Uterus (tissue), 4 donors: ENCODE measurements at places on chromosomes 2 and 18. TPM values are rescaled to one million over a fixed set of nuclear protein-coding genes. Genes with fewer than 3 reads are reported as not detected.
A peak's percentile ranks its signal among the peaks of the same experiment; 100 is the strongest.

The FAM210A gene
- total RNA-seq, result 13.8 TPM

The ITGA4 gene
- 4.4 TPM for total RNA-seq

The GKN1 gene
- not detected for total RNA-seq

The ABCB11 gene
- not detected for total RNA-seq

DNA sequence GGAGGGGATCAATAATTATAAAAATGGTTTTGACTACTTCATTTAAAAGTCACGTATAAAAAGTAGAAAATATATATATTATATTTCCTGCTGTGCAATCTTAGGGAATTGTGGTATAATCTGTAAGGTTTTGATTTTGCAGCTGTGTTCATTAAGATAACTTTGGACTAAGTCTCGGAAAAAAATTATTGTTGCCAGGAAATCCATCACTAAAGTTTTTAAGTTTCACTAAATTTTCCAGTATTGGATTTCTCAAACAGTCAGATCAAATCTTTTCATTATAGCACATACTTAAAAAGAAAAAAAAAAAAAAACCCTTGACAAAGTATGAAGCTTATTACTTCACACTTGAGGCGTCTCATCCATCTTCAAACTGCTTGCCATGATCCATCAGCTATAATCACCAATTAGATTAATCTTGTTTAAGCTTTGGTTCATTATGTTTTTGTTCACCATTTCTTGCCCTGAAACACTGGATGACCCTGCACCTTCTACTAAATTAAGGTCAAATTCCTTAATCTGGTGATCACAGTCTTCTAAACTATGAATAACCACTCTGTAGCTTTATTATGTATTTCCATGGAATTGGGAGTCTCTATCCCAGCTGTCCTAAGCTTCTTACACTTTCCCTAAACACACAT lies 326.6 kb upstream of the COL3A1 start:
- DNase-seq, result no peak

- DNase-seq, result no peak
These were observed 893.5 kb upstream of the ZEB2 start for GRCh38 chr2:145413261-145414030.

- DNase-seq, result no peak
These were observed 386.8 kb downstream of the XIRP2 start for GRCh38 chr2:167275046-167275445.

DNA sequence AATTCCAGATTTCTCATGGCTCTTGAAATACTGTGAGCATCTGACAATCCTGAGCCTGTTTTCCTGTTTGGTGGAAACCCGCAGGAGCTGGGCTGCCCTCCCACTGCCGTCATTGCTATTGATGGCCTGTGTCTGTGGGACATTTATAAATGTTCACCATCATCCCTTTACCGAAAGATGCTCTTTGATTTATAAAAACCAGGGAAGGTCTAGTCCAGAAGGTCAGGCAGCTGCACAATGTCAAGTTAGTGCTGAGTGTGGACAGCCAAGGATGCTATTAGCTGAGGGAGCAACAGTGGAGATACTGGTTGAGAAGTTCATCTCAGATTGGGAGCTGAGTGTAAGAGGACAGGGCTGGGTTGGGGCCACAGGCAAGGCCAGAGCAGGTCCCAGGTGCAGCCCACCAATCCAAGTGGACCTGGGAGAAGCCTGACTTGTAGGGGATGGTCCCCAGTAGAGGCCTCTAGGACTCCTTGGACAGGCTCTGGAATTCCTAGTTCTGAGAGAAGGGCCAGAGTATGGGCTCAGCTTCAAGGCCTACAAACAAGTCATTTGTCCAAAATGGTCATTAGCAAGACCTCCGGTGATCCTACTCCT lies 55.1 kb downstream of the COPS8 start:
- peak; percentile 82 for DNase-seq

DNA sequence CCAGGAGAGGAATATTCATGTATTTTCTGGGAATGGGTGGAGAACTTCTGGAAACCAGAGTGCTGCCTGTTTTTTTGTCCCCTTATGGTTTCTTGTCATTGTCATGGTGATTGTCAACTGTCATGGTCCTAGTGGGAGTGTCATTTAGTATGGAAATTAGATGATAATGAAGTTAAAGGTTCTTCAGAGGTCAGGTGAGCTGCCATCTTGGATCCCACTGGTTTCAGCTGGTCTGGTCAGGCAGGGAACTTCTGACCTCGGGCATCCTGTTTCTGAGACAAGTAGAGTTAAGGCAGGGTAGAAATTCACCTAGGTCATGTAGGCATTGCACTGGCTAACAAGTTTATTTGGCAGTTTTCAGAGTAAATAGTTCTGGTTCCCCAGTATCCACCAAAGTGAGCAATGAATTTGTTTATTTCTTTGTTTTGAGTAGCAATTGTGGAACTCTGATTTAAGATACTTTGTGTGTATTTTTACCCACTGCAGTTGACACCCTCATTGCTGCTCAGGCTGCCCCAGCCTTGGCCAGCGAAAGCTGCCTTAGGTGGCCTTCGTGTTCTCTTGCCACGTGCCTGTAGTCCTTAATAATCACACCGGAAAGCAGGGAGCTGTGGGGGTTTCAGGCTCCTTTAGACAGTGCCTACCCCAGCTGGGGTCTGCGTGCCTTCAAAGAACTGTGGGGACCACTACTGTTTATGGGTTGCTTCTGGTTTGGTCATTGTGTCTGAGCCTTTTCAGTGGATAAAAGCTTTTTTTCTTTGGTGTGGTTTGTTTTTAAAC lies 48.7 kb downstream of the NCK2 start:
- DNase-seq, result no peak

DNA sequence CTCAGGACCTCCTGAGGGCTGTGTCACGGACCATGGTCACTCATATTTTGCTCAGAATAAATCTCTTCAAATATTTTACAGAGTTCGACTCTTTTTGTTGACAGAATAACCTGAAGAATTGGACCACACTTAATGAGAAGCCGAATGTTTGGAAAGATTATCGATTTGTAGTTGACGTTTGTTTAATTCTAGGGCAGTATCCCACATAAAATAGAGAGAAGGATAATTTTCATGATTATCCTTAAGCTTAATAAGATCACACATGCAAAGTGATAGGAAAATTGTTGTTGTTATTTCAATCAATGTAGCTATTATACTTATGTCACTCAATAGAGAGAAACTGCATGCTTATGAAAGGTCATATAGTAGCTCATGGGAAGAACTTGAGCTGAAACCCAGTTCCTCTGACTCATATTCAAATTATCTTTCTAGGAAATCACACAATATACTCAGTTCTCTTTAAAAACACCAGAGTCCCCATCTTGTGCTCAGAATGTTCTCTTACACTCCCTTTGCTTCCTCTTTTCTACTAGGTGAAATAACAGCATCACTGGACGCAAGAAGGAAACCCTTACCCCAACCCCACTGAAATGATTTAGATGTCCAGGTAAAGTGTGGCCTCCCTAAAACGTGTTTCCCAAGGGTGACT lies 982.1 kb downstream of the TSN start:
- no peak for DNase-seq

GRCh38 chr18:50902797-50903196 lies 23.9 kb downstream of the ME2 start:
- DNase-seq, result no peak

DNA sequence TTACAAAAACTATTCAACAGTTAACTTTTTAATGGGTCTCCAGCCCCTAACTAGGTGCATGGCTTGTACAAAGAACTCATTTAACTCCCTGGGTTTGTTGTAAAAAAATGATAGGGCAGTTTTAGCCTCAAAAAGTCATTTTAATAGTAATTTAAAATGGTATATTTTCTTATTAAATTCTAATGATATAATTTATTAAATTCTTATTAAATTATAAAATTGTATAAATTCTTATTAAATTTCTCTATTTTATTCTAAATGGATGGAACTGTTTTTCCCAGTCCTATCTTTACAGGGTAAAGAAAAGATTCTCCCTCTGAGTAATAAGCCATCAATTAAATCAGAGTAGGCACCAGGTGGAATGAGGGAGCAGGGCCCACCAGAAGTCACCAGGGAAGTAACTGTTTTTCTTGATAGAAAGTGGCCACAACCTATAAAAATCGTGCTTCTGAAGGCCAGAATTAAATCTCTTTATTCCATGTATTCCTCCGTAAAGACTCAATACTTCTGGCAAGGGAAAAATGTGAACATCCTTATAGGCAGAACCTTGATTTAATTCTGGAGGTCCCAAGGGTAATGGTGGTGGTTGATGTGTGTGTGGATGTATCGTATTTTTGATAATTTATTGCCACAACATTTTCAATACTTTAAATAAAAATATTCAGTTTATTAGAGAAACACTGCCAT lies 814 bp downstream of the FKBP7 start:
- DNase-seq, result no peak

DNA sequence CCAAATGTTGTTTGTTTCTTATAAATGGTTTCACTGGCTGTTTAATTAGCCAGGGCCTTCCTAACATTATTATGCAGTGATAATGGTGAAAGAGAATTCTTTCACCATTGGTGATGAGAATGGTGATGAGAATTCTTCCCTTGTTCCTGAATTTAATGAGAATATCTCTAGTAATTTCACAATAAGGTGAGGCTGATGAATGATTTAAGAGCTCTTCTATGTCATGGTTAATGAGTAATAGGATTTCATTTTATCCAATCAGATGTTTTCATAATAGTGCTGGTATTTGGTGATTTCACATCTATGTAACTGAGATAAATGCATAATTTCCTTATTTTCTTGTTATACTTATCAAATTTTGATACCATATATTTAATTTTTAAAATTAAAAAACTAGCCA lies 535.7 kb upstream of the ZEB2 start:
- no peak for DNase-seq

- DNase-seq, result no peak
These were observed 79.1 kb downstream of the INHBB start for GRCh38 chr2:120425014-120425413.

DNA sequence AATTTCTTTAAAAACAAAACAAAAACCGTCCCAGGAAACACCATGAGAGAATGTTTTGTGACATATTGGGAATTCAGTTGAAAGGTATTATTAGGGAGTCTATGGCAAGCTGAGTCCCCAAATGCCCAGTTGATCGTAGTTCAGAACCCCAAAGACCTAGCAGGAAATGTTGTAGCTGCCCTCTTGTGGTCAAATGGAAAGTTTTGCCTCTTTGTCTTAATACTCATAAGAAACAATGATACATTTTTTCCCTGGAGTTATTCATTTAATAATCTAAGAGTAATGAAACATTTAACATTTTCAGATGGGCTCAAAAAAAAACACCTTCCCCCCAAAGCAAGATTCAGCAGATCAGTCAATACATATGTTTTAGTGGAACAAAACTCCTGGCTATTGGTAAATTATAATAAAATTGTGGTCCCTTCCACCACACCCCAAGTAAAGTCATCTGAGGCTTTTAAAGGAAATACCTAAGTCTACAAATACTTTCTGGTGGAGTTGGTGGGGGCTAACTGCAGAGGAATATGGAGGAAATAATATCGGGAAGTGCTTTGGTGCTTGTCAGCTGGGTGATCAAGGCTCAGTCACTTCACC lies 37.8 kb upstream of the EFEMP1 start:
- no peak for DNase-seq

DNA sequence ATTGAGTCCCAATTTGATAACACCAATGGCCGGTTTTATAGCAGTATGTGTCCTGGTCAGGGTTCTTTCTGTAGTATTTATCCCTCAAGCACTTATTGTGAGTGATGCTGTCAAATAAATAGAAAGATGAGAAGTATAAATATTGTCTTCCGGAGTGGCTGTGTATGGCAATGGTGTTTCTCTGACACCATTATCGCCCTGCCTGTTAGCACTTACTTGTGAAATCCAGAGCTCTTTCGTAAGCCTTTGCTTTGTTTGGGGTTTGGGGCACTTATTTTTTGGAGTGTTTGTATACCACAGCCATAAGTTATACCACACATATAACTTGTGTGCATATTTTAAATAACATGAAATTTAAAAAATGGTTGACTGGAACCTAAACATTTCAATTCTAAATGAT lies 29.3 kb downstream of the CD8B2 start:
- DNase-seq, result no peak

- no peak for DNase-seq
These were observed 131.6 kb upstream of the MSH6 start for GRCh38 chr2:47651296-47651695.

DNA sequence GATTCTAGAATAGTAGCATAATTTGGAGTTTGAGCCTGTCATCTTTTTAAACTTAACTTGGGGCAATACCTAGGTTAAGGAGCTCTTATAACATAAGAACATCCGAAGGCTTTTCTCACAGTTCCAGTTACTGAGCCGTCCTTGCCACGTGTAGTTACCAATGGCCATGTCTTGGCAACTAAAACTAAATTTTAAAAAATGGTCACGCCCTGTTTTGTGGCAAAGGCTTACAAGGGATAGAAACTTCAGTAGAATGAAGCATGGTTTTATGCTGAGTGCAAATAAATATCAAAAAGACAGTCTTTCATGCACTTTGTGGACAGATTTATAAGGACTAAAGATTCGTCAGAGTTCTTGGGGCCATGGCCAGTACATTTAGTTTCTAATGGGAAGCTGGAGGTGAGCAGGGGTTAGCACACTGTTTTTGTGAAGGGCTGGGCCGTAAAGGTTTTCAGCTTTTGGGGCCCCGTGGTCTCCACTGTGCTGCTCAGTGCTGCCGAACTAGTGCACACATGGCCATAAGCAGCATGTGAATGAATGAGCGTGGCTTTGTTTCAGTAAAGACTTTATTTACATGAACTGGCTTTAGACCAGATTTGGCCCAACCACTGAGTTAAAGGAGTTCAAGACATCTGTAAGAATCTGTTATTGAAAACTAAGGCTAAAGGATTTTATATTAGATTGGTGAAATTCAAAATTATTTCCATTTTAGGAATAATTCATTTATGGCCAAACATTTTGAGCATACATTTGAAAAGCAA lies 41.1 kb downstream of the GRHL1 start:
- no peak for DNase-seq

DNA sequence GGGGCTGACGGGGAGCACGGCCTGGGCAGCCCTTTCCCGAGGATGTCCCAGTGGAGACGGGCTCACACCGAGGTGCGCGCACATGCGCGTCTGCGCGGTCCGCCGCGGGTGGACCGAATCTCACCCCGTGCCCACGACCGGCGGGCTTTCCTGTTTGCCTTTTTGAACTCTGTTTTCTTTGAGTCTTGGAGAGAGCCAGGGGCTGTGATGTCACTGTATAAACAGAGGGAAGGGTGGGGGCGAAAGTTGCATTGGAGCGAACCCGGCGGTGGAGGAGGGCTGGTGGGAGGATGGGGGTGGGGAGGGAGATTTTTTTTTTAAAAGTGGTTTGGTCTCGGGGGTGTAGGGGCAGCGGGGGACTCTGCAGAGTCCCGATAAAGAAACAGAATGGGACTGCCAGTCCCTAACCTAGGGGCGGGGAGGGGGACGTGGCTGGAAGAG lies 141.2 kb upstream of the CTAGE1 start:
- peak; percentile 75 for DNase-seq

DNA sequence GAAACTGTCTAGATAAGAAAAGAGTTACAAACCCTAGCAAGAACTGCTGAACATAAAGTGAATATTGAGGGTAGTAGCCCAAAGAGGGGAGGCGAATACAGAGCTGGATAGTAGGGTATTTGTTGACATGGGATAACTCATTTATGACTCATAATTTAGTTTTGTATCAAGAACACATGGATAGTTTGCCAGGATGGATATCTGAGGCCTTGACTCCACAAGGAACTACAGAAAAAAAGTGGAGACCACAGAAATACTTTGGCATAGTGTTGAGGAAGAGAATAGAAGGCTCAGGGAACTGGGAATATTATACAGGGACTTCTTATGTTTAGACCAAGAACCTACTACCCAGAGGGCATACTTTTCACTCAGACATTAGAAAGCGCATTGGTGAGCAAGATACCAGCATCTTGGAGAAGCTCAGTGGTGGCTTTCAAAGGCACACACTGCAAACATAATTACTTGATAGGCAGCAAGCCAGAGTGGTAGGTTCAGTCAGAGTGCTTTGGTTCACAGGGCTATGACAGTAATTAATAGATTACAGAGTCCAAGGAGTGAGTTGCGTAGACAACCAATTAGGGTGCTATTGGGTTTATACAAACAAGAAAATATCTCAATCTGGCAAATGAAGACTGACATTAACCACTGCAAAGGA lies 51.9 kb upstream of the ZBTB7C start:
- no peak for DNase-seq
